ENCODE measurements at places on chromosomes 13 and 19.
A peak's percentile ranks its signal among the peaks of the same experiment; 100 is the strongest.

GRCh38 chr13:99922631-99923404 is 48.7 kb downstream of the ZIC5 start:
- DNase-seq = no peak

- DNase-seq = no peak
Measured at GRCh38 chr13:64371461-64371860, 2858.7 kb downstream of the PCDH9 start.

DNA sequence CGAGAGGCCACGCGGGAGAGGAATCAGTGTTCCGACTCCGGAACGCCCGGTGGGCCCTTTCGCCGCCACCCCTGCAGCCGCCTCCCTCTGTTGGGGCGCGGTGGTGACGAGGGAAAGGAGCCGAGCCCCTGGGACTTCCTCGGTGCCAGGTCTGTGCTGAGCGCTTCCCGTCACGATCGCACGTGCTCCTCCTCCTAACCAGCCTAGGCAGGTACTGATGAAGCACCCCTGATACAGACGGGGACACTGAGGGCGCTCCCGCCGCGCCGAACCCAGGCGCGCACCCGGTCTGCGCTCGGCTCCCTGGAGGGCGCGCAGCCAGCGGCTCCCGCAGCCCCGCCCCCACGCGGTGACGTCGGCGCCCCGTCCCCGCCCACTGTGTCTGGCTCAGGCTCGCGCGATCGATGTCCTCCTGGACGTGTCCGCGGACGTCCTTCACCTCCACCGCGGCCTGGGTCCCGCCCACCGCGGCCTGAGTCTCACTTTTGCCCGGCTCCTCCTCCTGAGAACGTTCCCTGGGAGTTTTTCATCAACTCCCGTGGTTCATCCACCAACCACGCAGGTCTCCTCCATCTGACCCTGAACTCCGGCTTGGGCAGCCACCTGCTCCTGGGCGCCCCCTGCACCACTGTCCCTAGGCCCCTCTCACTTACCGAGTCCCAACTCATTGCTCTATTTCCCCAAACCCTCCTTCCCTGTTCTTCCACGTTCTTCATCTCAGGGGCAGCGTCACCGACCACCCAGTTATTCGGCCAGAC is 2.6 kb upstream of the KLK15 start:
- peak; percentile 76 for DNase-seq

DNA sequence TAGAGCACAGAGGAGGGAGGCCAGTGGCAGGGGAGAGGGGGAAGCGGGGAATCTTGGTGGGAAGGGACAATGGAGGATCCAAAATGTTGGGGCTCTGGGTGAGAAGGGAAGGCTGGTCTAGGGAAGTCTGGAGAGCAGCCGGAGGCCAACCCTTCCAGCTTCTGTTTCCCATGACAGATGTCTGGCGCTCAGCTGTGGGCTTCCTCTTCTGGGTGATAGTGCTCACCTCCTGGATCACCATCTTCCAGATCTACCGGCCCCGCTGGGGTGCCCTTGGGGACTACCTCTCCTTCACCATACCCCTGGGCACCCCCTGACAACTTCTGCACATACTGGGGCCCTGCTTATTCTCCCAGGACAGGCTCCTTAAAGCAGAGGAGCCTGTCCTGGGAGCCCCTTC is 1.1 kb downstream of the PSENEN start:
- DNase-seq = no peak

DNA sequence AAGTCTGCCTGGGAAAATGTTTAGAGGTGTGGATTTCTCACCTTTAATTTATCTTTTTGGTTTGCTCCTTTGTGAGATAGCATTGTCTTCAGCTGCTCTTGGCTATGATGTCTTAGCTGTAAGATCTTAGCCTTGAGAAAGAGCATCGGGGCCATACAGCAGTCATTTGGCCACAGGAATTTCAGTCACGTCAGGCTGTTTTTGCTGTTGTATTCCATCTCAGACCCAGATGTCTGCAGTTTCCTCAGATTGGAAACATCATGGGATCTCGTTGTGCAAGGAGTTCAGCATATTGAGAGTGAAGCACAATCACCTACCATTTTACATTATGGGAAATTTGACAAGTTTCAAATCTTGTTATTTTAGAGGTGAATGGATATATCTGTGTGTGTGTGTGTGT is 89.3 kb upstream of the C1QTNF9B start:
- DNase-seq = no peak

- no peak for DNase-seq
Measured at GRCh38 chr13:38844581-38844980, 146.1 kb downstream of the STOML3 start.

DNA sequence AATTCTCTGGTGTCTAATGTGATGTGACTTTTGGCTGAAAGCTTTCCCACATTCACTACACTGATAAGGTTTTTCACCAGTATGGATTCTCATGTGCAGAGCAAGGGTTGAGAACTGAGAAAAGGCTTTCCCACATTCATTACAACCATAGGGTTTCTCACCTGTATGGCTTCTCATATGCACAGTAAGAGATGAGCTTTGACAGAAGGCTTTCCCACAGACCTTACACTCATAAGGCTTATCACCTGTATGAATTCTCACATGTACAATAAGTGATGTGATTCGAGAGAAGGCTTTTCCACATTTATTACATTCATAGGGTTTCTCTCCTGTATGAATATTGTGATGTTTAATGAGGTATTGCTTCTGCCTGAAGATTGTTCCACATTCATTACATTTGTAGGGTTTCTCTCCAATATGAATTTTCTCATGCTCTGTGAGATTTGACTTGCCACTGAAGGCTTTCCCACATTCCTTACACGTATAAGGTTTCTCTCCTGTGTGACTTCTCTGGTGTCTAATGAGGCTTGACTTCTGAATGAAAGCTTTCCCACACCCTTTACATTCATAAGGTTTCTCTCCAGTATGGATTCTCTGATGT is 14.0 kb downstream of the ZNF260 start:
- no peak for DNase-seq

GRCh38 chr19:8233370-8233769 is 24.2 kb downstream of the CERS4 start:
- DNase-seq = no peak

DNA sequence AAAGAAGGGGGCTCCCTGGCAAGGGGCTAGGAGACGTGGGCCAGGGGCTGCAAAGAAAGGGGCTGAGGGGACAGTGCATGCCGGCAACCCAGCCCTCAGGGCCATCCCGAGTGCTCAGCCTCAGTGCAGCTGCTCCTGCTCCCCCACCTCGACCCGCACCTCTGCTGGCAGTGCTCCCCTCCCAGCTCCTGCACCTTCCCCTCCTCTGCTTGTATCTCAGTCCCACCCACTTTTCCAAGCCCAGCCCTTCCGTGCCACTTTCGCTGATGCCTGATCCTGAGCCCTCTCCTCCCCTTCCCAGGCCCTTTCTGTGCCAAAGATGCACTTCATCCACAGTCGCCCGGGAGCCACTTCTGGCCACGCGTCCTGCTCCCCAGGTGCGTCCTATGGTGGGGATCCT is 69.9 kb upstream of the KCTD15 start:
- no peak for DNase-seq

DNA sequence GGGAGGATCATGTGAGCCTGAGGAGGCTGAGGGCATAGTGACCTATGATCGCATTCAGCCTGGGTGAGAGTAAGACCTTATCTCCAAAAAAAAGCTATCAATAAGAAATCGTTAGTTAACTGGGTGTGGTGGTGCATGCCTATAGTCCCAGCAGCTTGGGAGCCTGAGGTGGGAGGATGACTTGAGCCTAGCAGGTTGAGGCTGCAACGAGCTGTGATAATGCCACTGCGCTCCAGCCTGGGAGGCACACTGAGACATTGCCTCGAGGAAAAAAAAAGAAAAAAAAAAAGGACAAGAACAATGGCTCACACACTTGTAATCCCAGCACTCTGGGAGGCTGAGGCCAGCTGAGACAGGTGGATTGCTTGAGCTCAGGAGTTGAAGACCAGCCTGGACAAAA is 16.2 kb downstream of the PSPC1 start:
- DNase-seq = no peak

DNA sequence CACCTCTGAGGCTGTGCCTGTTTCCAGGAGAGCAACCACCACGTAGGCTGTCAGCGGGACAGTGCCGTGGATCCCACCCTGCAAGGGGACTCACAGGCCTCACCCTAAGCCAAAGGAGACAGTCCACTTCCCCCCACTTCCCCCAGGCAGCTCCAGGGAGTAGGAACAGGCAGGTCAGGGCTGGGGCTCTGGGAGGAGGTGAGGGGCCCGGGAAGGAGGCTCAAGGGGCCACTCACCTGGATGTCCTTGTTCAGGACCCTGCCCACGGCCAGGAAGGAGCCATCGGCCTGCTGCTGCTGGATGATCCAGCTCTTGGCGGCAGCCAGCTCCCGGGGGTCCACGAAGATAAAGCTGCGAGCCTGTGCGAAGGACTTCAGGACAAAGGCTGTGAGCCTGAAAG is 25.6 kb downstream of the F2RL3 start:
- no peak for DNase-seq

DNA sequence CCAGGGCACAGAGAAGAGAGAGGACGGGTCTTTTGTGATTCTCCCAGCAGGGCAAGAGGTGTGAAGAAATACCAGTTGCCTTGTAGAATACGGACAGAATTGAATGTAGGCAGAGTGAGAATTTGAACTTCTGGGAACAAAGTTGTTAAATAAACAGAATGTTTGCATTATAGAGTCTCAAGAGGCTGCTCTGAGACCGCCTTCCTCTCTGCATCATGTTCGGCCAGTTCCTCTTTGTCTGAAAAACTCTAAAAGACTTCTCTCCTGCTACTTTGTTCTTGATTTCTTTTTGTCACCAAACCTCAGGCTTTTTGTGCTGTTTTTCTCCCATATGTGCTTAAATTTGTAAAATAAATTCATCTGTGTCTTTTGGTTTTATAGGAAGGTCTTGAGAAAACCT is 256.4 kb downstream of the DLEU7 start:
- no peak for DNase-seq

- DNase-seq = no peak
Measured at GRCh38 chr19:29519146-29519545, 6.6 kb upstream of the VSTM2B start.

- peak; percentile 8 for DNase-seq
Measured at GRCh38 chr13:38662362-38662761, 24.5 kb upstream of the FREM2 start.

DNA sequence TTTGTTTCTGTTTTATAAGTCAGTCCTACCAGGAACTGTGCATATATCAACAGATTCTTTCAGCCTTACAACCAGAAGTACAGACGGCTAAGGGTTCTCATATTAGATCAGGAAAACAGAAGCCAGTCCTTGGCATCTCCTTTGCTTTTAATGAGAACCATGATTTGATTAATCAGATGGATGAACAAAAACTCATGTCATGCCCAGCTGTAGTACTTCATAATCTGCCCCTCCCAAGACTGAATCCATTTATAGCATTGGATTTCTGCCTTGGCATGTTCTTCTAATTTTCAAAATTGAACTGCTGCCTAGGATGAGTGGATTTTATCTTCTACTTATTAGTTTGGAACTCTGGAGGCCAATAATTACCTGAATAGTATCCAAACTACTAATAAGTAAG is 617.2 kb downstream of the SLITRK5 start:
- no peak for DNase-seq

DNA sequence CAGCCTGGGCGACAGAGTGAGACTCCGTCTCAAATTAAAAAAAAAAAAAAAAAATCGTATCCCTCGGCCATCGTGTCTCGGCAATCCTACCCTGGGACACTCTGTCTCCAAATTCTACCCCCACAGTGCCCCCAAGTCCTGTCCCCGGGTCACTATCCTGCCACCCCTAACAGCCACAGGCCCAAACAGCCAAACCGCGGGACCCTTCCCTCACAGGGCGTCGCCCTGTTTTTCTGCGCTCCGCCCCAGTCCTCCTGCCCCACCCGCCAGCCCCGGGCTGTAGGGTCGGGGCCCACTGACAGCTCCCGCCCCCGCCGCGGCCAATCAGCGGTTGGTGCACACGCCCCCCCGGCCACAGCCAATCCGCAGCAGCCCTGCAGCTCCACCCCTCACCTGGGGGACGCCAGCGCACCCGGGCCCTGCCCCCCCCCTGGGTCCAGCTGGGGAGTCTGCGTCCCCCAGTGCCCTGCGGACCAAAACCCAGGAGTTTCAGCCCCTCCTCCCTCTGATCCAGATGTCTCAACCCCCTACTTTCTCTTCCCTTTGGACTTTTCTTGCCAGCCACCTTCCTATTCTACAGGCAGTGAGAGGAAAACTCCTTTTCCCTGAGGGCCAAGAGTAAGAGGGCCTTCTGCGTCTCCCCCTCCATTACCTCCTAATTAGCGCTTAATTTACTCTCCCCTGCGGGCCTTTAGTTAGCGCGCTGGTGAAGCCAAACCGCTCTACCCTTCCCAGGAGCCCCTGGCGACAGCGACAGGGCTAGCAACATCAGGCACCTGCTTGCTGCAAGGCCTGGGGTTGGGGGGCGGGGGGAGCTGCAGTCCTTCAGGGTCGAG is 1.5 kb upstream of the BCAT2 start:
- peak; percentile 72 for DNase-seq

DNA sequence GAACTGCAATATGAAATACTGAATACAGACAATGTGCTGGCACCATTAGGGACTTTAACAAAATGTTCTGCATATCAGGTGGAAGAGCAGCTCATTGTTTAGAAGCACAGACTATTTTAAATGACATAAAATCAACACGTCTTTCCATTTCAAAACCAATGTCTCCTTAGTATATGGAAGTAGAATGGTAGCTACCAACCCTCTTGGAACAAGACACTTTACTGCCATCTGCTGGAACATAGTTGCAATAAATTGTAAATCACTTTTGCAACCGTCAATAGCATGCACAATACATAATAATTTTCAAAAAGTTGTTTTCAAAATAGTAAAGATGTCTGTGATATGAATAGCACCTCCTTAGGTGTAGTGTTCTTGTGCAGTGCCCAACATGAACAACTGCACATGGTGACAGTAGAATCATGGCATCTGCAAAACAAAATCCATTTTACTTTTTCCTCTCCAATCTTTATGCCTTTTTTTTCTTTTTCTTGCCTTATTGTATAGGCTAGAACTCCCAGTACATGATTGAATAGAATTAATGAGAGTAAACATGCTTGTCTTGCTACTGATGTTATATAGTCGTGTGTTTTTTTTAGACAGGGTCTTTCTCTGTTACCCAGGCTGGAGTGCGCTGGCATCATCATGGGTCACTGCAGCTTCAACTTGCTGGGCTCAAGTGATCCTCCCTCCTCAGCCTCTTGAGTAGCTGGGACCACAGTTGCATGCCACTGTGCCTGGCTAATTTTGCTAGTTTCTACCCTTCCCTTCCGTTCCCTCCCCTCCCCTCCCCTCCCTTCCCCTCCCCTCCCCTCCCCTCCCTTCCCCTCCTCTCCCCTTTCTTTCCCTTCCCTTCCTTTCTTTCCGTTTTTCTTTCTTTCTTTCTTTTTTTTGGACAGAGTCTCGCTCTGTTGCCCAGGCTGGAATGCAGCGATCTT is 7.8 kb upstream of the LYPD5 start:
- DNase-seq = peak; percentile 54

Data from ACHN (cell line).